CD4-positive, alpha-beta T cell treated with Interleukin-4 for 1 hour (primary cell): ENCODE measurements at places on chromosomes 6 and 20.

- no peak for DNase-seq
Observed at GRCh38 chr6:84868149-84868548, 103.8 kb upstream of the TBX18 start.

GRCh38 chr6:21037453-21037852 is 503.2 kb downstream of the CDKAL1 start:
- DNase-seq = no peak

GRCh38 chr20:59848182-59848581 is 85.3 kb downstream of the SYCP2 start:
- DNase-seq = no peak

DNA sequence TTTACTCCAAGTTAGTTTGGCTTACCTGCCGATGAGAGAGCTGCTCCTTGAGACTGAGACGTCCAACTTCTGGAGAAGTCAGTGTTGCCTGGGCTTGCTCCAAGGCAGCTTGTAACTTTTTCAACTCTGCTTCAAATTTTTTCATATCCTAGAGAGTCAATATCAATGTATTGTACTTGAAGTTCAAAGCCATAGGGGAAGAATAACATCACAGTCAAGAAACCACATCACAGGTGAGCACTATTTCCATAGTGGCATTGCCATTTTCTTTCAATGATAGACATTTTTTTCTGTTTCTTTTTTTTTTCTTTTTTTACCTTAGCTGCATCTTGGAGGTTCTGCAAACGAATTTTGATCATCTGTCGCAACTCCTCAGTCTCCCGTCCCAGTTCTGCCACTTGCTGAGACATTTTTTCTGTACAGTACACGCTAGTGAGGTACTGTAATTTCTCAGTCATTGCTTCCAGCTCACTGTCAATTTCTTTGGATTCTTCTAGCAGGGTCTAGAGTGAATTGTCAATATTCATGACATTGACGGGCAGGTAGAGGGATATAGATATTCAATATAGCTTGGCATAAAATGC is 326.7 kb downstream of the SYNE1 start:
- no peak for DNase-seq

GRCh38 chr20:23436681-23437080 is 2.8 kb upstream of the CSTL1 start:
- no peak for DNase-seq
